KG1 (cell line): ENCODE measurements at places on chromosomes 6 and 20.

- DNase-seq = no peak
Measured at GRCh38 chr6:46862381-46862780, 59.4 kb downstream of the ADGRF5 start.

- DNase-seq = no peak
Measured at GRCh38 chr6:125859727-125860126, 69.0 kb downstream of the NCOA7 start.

DNA sequence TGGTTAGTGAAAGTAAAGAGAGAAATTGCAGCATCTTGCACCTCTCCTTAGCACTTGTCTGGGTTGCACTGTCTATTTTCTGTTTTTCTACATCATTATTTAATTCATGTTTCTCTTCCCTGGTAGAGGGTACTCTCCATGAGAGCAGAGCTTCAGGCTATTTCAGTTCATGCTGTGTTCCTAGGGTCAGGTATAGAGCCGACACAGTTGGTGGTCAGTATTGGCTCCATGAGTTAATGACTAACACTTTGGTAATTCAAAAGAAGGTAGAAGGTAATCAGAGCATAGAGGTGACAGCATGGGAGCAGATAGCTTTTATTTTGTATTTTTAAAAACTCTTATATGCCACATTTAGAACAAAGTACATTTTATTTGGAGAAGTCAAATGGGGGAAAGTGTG lies 42.7 kb downstream of the RIMS1 start:
- DNase-seq = no peak

DNA sequence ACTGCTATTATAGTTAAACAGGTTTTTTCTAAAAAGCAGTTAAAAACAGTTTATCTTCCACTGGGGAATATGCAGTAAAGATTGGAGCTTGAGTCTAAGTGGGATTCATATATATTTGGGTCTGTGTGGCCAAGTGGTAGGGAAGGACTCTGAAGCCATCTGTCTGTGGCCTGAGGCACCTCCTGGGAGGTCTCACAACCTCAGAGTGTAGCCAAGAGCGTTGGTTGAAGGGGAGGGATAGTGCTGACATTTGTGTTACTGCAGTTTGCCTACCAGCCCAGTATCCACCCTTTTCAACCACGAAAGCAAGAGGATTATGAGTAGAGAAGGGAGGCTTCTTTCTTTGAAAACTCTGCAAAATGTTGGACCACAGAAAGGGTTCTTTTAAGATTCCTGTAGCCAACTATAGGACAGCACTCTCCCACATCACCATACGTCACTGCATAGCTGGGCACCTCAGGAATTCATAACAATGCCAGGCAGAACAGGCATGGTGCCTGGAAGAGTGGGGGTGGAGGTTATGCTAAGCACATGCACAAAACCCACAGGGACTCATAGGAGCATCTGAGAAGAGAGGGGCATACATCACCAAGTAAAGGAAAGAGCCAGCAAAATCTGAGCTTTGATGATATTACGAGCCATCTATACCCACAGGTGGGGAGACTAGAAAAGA lies 90.5 kb upstream of the HEY2 start:
- no peak for DNase-seq

- peak; percentile 11 for DNase-seq
Measured at GRCh38 chr6:161459008-161459615, 185.3 kb upstream of the AGPAT4 start.

GRCh38 chr6:155710704-155711103 lies 255.1 kb upstream of the NOX3 start:
- DNase-seq = no peak

- no peak for DNase-seq
Measured at GRCh38 chr6:131368198-131368911, 204.7 kb upstream of the ARG1 start.
